Stimulated activated CD4-positive, alpha-beta T cell treated with anti-CD3 and anti-CD28 coated beads, Interleukin-1b, Interleukin-23, amount 100 ng/mL, for 1 hour (primary cell): ENCODE measurements at places on chromosomes 7 and 10.

DNA sequence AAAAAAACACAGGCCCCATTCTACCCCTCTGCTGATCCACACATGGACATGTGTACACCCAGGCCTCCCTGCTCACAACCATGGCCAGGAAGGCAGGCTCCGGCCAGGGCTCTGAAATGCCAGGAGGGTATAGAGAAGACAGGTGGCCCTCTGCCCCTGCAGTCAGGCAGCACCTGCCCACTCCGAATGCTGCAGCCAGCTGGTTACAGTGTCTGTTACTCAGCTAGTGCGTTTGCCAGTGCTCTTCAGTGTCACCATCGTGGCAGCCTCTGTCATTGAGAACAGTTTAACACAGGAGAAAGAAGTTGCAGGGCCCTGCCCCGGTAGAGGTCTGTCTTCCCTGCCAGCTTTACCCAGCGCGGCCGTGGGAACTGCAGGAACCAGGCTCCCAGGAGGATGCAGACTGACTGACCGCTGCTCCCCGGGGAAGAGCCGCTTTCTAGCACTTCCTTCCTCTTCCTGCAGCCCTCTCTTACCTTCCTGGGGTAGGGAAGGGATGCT, 128.8 kb upstream of the FAM20C start:
- DNase-seq, result no peak

DNA sequence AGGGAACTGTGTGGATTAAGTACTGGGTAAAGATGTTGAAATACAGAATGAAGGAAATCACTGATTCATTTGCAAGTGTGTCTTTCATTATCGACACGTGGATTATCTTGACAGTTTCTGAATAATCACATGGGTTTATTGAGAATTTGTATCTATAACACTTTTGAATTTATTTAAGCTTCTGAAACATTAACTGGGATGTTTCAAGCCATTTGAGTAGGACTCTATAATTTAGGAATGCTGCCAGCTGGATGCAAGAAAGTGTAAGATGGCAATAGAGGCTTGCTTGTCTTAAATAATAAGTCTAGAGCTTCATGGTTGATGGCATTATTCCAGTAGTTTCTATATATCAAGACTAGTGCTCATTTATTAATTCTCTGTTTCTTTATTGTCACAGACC, 1100.7 kb upstream of the GHITM start:
- no peak for DNase-seq

DNA sequence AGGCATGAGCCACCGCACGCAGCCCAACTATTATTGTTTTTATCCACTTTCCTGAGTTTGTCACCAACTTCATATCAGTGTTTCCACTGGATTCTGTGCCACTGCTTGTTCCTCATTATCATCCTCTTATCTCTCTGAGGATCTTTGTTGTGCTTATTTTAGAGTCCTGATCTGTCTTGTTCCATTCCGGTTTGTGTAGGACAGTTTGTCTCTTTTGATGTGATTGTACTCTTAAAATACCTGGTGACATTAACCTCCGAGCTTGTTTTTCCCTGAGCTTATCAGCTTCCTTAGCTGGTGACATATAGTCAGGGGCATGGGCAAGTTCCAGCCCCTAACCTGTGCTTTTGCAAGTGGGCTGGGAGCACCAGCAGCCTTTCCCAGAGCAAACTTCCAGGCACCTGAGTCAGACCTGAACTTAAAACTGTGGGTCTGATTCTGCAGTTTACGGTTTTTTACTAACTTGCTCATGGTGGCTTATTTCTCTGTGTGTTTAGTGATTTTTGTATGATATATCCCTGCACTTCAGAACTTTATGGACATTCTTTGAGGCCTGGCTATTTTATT, 23.1 kb upstream of the FMC1 start:
- no peak for DNase-seq

- DNase-seq, result no peak
Observed at GRCh38 chr10:113929522-113929921, 75.1 kb downstream of the NHLRC2 start.

DNA sequence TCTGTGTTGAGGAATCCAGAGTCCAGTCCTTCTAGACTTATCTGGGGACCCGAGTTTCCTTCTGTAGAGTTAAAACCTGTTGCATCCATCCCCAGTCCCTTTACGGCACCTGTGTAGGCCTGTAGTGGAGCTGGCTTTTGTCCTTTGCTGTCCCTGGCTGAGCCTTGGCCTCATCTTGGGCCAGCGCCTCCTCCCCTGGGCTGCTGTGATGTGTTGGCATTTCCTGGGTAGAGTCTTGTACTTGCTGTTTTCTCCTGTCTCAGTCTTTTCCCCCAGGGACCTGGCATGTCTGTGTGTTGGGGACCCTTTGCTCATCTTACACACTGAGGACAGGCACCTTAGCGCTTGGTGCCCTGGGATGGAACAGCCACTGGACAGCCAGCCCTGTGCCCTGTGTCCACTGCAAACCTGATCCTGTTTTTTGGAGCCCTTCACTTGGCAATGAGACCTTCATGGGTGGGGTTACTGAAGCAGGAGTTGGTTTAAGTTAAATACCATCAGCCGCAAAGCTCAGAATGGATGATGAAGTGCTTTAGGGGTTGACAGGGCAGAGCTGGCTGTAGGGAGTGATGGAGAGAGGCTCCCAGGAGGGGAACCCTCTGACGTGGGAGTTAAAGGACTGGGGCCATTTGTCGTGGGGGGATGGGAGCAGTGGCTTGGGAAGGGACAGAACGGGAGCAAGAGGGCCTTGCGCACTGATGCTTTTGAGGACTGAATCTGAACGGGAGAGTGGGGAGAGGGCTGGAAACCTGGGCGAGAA, 50.9 kb downstream of the CUX1 start:
- DNase-seq, result no peak

DNA sequence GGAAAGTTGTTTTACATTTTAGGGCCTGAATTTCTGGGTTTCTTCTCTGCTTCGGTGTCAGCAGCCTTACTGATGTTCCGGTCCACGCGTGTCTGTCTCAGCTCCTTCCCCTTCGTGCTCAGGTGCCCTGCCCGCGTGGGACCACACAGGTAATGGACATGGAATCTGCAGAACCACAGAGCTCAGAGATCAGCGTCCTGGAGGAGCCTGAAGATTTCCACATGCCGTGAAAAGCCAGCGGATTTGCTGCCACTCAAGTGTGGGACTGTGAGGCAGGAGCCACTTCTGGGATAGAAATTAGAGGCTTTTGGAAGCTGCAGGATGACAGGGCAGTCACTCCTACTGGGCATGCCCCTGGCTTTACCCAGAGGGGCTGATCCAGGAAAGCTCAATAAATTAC, 666.1 kb upstream of the FOXK1 start:
- DNase-seq, result no peak

GRCh38 chr7:56287429-56288138, 171.4 kb upstream of the NUPR2 start:
- DNase-seq, result no peak

DNA sequence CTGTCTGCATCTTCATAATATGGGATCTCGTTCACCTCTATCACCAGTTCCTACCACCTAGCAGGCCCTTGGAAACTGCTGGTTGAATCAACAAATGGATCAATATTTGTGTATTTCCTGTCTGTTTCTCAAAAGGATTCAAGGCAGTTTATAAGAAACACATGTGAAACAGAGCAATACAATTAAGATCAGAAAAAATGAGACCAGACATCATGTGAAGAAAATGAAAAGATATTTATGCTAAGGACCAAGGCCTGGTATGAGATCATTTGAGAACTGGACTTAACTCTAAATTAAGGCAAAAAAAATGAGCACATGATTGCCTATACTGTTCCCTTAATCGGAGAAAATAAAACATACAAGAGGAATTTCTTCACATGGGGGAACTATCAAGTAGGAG, 589.0 kb downstream of the SUGCT start:
- no peak for DNase-seq

- DNase-seq, result no peak
Observed at GRCh38 chr7:2046581-2047565, 185.9 kb downstream of the MAD1L1 start.

DNA sequence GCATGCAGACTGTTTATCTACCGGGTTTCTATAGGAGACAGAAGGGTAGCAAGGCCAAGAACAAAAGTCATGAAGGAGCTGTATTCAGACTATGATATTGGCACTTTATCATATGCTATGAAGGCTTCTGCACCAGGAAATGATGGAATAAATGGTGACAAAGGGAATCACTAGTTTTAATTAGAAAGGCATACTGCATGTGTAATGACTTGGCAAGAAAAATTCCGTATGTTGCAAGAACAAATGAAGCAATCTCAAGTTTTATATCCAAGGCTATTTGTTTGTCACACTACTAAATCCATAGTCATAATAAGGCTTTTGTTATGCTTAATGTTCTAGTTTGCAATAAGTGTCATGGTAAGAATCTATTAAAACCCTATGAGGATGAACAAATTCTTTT, 230.9 kb downstream of the ZEB1 start:
- no peak for DNase-seq

- DNase-seq, result no peak
Observed at GRCh38 chr10:131789516-131789915, 111.3 kb upstream of the PPP2R2D start.

DNA sequence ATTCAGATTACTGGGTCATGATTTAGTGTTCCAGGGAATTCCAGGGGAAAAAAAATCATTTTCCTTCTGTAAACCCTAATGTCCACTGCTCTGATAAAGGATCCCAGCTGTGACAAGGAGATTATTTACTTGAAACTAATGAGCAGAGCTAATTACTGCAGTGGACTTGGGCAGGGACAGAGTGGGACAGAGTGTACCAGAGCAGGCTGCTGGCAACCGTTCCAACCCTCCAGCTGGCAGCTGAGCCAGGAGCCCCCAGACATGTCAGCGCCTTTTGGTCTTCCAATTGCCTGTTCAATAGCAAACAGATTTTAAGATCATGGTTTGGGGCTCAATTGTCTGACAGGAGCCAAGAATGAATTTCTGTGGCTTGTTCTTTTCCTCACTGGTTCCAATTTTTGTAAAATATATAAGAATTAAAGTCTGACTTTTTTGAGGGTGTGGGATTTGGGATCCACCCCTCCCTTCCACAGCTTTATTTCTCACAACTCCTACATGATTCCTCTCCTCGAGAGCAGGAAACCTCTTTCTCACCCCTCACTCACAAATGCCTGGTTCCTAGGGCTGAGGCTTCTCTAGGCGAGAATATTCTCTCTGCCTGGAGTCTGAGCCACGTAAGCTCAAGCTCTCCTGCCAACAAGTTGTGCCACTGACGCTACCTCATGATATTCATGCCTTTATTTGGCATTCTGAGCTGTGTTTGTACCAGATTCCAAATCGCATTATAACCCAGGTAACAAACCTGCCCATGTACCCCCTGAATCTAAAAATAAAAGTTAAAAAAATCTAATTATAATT, 20.6 kb upstream of the FAM180A start:
- no peak for DNase-seq

DNA sequence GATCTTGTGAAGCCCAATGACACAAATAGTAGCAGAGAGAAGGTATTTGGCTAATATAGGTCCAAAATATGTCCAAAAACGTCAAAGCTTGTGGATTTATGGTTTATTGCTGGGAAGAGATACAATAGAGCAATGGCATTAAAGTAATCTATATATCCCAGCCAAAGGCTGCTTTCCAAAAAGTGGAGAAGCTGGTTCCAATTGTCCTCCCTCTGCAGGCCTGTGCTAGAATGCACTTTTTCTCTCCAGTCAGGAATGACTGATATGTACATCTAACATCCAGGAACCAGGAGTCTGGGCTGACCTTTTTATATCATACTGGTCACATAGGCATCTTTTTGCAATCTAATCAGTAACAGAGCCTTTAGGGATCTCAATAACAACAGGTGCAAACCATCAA, 167.1 kb upstream of the FAM3C start:
- no peak for DNase-seq

GRCh38 chr10:66958466-66958865, 32.6 kb downstream of the LRRTM3 start:
- DNase-seq, result no peak

GRCh38 chr10:112950714-112951358, 789 bp downstream of the TCF7L2 start:
- no peak for DNase-seq

DNA sequence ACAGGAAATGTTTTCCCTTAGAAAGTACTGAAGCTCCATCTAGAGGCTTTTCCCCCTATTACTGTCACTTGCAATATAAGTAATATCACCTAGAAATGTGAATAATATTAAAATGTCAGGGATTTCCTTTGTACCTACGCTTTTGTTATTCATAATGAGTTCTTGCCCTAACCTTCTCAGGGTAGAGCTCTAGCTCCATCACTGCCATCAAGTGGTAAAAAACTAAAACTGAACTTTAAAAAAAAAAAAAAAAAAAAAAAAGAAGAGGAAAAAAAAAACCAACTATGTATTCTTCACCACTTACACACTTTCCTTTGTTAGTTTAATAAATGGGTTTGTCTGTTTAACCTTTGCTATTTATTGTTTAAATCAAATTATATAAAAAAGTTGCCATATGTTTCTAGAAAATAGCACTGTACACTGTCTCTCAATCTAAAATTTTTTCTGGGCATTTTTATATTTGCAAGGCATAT, 49.9 kb downstream of the DNAJC1 start:
- no peak for DNase-seq

GRCh38 chr7:95246831-95247370, 77.4 kb downstream of the PON1 start:
- no peak for DNase-seq

- DNase-seq, result no peak
Observed at GRCh38 chr10:44804661-44805060, 106.5 kb upstream of the TMEM72 start.

DNA sequence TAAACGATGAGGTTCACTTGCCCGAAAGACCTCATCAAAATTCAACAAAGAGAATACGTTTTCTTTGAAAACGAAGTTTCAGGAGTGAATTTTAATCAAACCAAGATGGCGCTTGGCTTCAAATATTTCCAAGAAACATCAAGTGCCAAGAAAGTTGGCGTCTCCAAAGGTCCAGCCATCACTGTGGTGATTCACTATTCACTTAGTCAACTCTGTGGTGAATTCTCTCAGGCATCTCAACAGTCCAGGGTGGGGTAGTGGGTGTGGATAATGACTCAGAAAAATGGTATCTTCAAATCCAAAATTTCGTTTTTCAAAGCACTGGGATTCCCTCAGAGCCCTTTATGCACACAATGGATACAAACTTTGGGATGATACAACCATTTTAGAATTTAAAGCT, 133.1 kb downstream of the SVIL start:
- DNase-seq, result no peak

GRCh38 chr7:124022551-124022950, 10.3 kb downstream of the TMEM229A start:
- no peak for DNase-seq

- no peak for DNase-seq
Observed at GRCh38 chr10:3538656-3539531, 246.1 kb downstream of the KLF6 start.
